ENCODE measurements at places on chromosomes 7 and 10. TPM values are rescaled to one million over a fixed set of nuclear protein-coding genes. Genes with fewer than 3 reads are reported as not detected.

Gene COMMD3
- polyA plus RNA-seq = 79.3 TPM

Gene STAMBPL1
- polyA plus RNA-seq = 1.4 TPM

DNA sequence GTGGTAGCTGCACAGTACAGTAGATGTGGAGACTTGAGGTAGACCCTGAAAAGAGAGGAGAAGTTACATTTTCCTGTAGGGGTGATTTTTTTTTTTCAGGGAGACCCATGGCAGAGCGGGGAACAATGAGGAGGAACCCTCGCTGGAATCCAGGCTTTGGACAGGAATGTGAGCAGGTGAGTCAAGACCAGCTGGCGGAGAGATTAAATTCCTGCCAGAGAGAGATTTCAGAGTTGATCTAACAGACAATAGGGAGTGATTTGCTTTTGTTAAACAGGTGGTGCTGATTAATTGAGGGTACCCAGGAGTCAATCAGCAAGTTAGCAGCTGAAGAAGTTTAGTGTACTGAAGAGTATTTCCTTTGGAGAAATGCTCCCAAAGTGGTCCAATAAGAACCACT lies 41.6 kb upstream of the MINDY3 start:
- no peak for DNase-seq

- DNase-seq = no peak
These were observed 202.6 kb upstream of the NRP1 start for GRCh38 chr10:33537066-33537465.

DNA sequence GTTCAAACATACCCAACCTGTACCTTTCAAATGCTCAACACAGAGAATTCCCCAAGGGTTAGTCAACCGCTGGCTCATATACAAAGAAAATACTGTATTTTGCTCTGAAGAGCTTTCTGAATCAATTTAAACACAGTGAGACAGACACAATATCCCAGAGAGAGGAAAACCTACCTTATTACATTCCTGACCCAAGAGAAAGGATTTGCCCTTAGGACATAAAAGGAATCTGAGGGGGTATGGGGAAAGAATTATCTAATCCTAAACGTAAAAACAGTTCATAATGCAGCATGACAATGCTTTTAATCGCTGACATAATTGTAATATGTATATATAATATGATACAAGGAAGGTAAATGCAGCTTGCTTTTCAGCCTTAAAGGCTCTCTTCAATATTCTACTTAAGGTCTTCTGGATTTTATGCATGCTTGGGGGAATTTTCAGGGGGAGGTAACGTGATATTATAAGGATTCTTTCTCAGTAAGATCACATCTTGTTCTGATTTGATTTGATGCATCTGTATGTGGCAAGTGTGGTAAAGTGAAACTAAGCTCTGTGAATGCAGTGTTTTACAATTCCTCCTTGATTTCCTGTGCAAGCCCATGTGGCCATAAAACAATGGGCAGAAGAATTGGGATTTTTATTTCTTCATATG lies 240.5 kb downstream of the GLI3 start:
- no peak for DNase-seq

DNA sequence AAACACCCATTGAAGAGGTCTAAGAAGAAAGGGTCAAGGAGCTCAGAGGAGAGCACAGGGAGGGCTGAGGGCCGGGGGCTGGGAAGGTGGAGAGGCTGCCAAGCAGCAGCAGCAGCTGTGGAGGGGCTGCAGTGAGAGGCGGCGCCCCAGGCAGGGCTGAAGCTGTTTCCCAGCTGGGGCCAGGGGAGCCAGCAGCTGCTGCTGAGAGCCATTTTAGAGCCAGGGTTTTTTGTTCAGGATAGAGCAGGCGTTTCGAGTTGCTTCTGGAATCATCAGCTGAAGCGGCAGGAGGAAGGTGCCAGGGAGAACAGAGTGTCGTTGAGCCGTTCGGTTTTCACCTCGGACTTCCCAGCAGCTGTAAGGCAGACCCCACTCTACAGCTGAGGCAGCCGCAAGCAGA lies 62.7 kb downstream of the LANCL2 start:
- DNase-seq = no peak

DNA sequence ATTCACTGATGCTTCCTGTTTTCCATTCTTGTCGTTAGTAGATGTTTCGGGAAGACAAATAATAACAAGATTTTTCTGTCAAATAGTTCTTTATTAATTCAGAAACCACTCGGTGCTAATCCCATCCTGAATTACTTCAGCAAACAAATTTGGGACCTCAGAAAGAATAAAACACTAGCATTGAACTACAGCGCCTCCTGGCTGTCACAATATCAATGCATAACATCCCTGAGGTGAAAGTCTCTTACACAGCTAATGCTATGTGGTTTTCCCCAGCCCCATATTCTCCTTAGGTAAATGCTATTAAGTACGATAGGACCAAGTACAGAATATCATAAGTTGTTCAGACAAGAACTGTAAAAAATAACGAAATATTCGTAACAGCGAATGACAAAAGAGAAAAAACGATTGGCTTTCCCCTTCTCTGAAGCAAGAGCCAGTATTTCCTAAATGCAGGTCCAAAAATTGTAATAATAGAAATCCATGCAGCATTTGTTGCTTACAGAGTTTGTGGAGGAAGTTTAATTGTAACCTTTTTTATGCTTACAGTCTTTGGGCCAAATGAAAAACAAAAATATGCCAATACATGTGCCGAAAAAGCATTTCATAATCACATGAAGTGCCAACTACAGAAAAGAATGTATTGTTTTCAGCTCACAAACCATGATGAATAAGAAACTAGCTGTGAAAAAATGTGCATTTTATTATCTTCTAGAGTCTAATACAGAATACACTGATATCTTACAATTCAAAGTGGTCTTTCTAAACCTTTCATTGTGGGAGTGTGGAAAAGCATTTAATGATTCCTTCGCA lies 47.3 kb downstream of the MYPN start:
- DNase-seq = peak; percentile 67

- DNase-seq = no peak
These were observed 104.3 kb downstream of the CLEC2L start for GRCh38 chr7:139627831-139628230.

DNA sequence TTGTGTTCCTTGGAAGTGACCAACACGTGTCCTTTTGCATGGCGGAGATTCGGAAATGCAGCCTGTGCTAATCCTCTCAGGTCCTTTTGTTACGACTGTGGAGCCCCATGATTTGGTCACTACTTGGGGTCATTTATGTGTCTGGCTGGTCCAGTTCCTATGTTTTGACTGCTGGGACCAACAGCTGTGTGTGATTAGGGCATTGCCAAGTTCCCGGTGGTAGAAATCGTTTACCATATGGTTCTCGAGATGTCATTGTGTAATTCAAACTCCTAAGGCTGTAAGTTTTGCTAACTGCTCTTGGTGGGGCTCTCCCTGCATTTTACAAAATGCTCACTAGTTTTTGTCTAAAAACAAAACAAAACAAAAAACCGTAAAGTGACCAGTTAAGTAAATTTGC lies 62.0 kb downstream of the CCNY start:
- no peak for DNase-seq

- peak; percentile 59 for DNase-seq
These were observed 348.2 kb upstream of the C7orf33 start for GRCh38 chr7:148242294-148242821.
